ENCODE measurements at places on chromosomes 11 and 22. TPM values are rescaled to one million over a fixed set of nuclear protein-coding genes. Genes with fewer than 3 reads are reported as not detected.

- no peaks in the 10 kb centered on the region for H3K4me1 ChIP-seq
- H3K27me3 ChIP-seq = no peaks in the 10 kb centered on the region
- DNase-seq = no peak
- H3K27ac ChIP-seq = no peak overlapping the region
- H3K36me3 ChIP-seq = no peaks in the 10 kb centered on the region
- no peak overlapping the region for H3K4me3 ChIP-seq
These were observed 331.4 kb upstream of the RAG2 start for GRCh38 chr11:36929401-36929800.

DNA sequence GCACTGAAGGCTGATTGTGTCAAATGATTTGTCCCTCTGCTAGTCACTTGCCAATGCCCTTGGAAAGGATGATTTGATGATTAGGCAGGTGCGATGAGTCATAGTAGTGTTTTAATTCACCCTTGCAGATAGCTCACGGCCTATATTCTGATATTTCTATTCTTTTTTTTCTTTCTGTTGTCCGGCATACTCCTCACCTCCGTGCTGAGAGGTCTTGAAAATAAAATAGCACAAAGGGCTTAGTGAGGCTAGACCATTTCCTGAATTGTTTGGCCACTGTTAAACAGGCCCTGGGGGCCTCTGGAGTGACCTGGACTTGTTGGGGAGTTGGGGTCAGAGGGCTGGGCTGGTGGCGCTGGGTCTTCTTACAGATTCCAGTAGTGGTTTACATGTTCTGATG is 99.8 kb downstream of the ZBTB16 start:
- no peak for DNase-seq
- no peaks in the 10 kb centered on the region for H3K36me3 ChIP-seq
- peaks cover 60% of the 10 kb centered on the region for H3K4me1 ChIP-seq
- H3K27ac ChIP-seq = peak overlapping the region; percentile 20
- peaks cover 77% of the 10 kb centered on the region for H3K27me3 ChIP-seq

GRCh38 chr11:27139742-27140367 is 99.2 kb downstream of the BBOX1 start:
- no peaks in the 10 kb centered on the region for H3K4me1 ChIP-seq
- no peaks in the 10 kb centered on the region for H3K27me3 ChIP-seq
- H3K27ac ChIP-seq = no peak overlapping the region
- no peak for DNase-seq

Gene TLCD5
- total RNA-seq = 3.3 TPM

- H3K27ac ChIP-seq = peak overlapping the region; percentile 15
- no peaks in the 10 kb centered on the region for H3K36me3 ChIP-seq
- peaks cover 28% of the 10 kb centered on the region for H3K27me3 ChIP-seq
- H3K4me1 ChIP-seq = peaks cover 24% of the 10 kb centered on the region
- peak overlapping the region; percentile 63 for H3K4me3 ChIP-seq
These were observed 2.0 kb upstream of the FJX1 start for GRCh38 chr11:35615921-35616900.

DNA sequence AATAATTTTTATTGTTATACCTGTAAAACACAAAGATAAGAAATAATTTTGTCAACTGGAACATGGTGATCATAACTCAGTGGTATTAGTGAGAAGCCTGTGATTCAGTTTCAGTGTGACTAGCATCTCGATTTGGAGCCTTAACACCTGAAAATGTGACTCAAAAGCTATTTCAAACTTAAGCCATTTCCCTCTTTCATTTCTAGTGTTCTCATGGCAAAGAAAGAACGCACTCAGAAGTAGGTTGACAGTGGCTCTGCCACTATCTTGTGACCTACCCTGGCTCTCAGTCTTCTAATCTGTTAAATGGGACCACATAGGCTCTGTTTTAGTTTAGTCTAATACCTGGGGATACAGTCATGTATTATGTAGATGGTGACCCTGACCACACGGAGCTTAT is 62.7 kb downstream of the ISX start:
- no peak for DNase-seq
- peaks cover 8% of the 10 kb centered on the region for H3K4me1 ChIP-seq
- no peak overlapping the region for H3K4me3 ChIP-seq
- H3K27me3 ChIP-seq = peaks cover 17% of the 10 kb centered on the region
- no peaks in the 10 kb centered on the region for H3K36me3 ChIP-seq

GRCh38 chr11:19790831-19791552 is 78.4 kb downstream of the NAV2 start:
- peaks cover 7% of the 10 kb centered on the region for H3K27me3 ChIP-seq
- DNase-seq = no peak
- H3K27ac ChIP-seq = no peak overlapping the region
- H3K4me1 ChIP-seq = peaks cover 32% of the 10 kb centered on the region
- no peaks in the 10 kb centered on the region for H3K36me3 ChIP-seq
- no peak overlapping the region for H3K4me3 ChIP-seq

DNA sequence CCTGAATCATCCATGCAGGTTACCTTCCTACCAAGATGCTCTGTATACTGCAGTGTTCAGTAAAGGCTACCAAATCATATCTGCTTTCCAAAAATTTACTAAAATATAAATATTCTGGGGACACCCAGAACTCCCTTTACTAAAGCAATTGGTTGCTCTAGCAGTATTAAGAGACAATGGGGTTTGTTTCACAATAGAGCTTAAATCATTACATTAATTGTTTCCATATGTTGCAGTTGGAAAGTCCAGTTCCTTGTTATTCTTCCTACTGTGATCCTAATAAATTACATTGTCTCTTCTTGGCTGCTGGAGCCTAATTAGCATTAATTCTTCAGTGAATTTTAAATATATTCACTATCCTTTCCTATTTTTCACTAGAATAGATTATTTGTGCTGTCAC is 316.0 kb upstream of the MTNR1B start:
- no peaks in the 10 kb centered on the region for H3K27me3 ChIP-seq
- peaks cover 4% of the 10 kb centered on the region for H3K36me3 ChIP-seq
- no peak for DNase-seq
- no peak overlapping the region for H3K27ac ChIP-seq
- peaks cover 10% of the 10 kb centered on the region for H3K4me1 ChIP-seq
- H3K4me3 ChIP-seq = no peak overlapping the region

GRCh38 chr22:29311464-29312217 is 3.9 kb downstream of the RASL10A start:
- peaks cover 11% of the 10 kb centered on the region for H3K4me1 ChIP-seq
- no peak overlapping the region for H3K4me3 ChIP-seq
- peak; percentile 68 for DNase-seq
- peaks cover 33% of the 10 kb centered on the region for H3K27me3 ChIP-seq

DNA sequence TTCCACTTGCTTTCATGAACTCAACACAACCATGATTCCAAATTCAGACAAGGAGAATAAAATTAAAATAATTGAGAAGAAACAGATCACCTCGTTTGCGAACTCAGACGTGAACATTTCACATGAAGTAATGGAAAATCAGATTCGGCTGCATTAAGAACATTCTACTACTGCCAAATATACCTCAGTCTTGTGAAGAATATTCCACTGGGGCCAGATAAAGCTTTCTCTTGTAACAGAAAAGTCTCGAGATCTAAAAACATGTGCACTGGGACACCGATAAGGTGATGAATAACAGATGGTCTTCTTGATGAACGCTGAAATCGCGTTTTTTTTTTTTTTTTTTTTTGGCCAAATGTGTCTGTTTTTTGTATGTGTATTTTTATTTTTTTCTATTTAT is 761.1 kb downstream of the BRD1 start:
- no peaks in the 10 kb centered on the region for H3K36me3 ChIP-seq
- no peak overlapping the region for H3K27ac ChIP-seq
- H3K4me3 ChIP-seq = no peak overlapping the region
- DNase-seq = no peak
- H3K4me1 ChIP-seq = no peaks in the 10 kb centered on the region
